ENCODE measurements at places on chromosomes 6 and 20.

DNA sequence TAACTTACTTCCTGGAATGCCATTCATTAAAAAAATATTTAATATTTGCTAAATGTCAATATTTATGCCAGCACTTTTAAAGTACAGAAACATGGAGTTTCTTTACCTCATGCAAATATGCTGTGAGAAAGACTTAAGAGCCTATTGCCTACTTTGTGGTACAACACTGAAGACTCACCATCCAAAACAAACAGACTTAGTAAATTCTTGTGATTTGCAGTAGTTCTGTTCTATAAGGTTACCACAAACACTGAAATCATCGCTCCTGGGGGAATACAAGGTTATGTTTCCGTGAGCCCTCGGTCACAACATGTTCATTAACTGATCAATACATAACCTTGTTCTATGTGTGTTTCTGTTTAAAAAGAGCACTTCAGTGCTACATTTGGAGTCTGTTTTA is 78.3 kb downstream of the ATG5 start:
- peak; percentile 65 for DNase-seq

DNA sequence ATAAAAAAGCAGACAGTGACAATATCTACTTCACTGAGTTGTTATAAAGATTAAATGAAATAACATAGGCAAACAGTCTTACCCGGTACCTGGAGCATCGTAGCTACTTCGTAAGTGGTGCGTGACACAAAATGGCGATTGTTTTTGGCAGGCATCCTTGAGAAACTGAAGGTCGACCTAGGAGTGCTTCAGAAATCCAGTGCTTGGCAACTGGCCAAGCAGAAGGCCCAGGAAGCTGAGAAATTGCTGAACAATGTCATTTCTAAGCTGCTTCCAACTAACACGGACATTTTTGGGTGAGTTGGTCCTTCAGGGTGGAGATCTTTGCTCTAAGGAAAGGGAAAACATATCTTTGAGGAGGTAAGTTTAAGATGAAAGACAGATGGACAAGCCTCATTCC is 4.8 kb downstream of the BPIFA2 start:
- DNase-seq: no peak

DNA sequence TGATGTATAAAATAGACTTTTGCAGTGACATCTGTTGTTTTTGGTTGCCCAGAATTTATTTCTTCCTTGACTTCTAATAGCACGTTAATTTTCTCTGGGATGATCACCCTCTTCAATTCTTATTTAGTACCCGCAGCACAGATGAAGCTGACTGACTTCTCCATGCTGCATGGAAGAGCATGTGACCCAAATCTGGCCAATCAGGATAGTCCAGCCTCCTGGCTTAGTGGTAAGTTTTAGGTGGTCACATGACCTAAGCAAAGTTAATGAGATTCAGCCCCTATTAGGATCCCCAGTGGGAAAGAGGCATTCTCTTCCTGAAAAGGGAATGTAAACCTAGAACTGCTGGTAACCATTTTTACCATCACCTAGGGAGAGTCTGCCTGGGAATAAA is 13.8 kb upstream of the SIRT5 start:
- DNase-seq: no peak

DNA sequence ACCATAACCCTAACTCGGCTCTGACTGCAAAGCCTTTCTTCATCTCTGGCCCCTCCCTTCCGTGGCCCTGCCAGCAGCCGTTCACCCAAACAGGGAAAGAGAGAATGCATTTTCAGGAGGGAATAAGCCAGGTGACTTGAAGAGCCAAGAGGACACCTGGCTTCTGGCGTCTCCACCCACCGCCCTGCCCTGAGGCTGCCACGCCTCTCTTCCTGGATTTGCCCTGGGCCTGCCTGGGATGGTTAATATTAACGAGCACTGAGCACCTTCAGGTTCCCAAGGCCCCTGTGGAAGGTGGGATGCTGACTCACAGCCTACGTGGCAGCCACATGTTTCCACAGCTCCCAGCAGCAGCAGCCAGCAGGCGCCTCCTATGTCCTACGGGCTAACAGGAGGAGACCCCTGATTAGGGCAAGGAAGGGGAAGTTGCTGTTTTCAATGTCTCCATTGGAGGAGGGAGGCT is 138.0 kb upstream of the RREB1 start:
- DNase-seq: no peak

- no peak for DNase-seq
Observed at GRCh38 chr6:157245436-157245835, 77.9 kb downstream of the TMEM242 start.
